ENCODE measurements at places on chromosomes 6 and 20.

GRCh38 chr6:154752022-154752421 lies 18.8 kb downstream of the SCAF8 start:
- DNase-seq: no peak

DNA sequence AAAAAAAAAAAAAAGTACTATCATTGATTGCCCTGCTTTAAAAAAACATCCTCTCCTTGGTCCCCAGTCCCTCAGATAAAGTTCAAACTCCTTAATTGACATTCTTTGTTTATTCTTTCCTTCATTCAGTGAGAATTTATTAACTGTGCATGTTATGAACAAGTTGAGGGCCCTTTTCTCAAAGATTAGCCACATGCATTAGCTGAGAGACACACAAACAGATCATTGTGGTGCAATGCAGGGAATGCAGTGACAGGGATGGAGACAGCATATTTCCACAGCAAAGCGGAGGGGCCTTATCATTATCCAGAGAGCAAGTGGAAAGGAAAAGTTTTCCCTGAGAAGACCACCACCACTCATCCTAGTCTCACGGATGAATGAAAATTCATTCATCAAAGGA lies 21.9 kb upstream of the IPCEF1 start:
- DNase-seq: no peak

- no peak for DNase-seq
These were observed 37.1 kb downstream of the PLEKHG1 start for GRCh38 chr6:150636808-150637207.

GRCh38 chr6:18148304-18149025 lies 6.4 kb downstream of the TPMT start:
- DNase-seq: no peak

DNA sequence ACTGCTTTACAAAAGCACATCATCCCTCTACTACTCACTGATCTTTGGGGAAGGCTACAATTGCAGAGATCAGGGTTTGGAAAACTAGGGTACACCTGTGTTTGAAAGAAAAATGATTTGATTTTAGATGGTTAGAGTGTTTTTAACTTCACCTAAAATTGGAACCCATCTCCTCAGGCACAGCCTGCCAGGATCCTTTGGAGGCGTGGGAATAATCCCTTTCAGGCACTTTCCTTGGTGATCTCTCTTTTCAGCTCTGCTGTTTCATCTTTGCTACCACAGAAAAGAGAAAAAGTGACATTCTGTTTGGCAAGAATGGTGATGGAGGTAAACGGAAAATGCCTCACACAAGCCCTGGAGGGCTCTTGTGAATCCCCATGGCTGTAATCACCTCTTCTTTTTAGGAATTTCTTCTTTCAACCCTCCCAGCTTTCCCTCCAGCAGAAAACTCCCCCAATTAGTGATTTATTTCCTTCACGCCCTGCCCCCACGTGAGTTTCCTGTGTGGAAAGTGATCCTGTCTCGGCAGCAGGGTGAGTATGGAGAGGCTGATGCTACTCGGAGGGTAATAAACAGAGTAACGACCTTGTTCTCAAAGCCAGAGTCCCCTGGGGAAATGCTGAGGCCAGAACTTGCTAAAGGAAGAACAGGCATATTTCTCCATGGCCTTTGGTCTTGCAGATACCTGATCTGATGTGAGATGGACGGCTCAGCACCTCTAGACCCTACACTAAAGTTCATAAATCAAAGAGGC lies 9.2 kb downstream of the KCNG1 start:
- no peak for DNase-seq

GRCh38 chr6:13667655-13668054 lies 44.0 kb downstream of the RANBP9 start:
- no peak for DNase-seq

GRCh38 chr20:16368645-16369292 lies 204.5 kb downstream of the KIF16B start:
- DNase-seq: no peak

- DNase-seq: no peak
These were observed 485.8 kb upstream of the SOX4 start for GRCh38 chr6:21107796-21108195.

DNA sequence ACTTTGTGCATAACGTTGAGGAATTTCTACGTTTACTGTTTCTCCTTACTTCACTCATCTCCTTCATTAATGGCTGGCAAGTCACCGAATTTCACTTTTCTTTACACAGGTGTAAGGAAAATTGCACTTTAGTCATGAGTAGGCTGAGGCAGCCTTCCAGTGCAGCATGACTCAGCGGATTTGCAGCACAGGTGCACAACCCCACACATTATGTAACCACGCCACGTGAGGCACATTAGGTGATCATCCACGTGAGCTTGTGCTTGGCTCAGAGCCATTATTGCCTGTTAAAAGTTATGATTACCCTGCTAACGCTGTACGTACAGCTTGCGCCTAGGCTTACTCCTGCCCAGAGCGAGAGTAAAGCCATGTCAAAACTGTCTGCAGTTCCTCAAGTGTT lies 158.8 kb downstream of the NKAIN2 start:
- DNase-seq: peak; percentile 66

DNA sequence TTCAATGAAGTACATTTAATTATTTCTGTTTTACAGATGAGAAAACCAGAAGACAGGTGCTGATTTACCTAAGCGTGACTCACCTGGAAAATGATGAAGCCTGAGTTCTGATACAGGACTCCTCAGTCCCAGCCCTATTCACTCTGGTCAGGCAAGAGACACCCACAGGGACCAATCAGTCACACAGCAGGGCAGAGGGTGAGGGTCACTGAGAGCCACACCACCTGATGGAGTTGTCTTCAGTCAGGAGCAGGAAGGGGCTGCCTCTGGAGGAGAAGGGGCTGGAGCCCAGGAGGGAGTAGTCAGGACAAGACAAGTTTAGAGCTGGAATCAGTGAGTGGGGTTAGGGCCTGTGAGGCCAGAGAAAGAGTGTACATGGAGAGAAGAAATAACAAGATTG lies 251.2 kb upstream of the MOCS1 start:
- DNase-seq: no peak

GRCh38 chr6:37540029-37540352 lies 40.3 kb upstream of the CCDC167 start:
- no peak for DNase-seq

DNA sequence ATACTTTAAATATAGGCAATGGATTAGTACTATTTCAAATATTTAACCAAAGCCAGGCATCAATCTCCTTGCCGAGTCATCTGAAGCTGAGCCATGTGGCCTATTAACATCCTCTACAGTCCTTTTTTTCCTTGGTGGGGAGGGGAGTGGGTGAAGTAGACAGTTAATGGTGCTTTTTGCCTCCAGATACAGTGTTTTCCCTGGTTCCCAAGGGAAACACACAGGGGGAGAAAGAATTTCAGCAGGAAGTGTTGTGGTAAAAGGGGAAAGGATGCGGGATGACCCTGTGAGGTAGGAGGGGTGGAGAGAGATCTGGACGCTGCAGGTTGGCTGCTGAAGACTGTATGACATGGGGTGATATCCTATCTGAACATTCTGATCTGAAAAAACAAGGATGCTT lies 9.6 kb downstream of the CLDN20 start:
- DNase-seq: no peak

GRCh38 chr6:111533087-111533784 lies 50.2 kb upstream of the REV3L start:
- no peak for DNase-seq

- DNase-seq: no peak
These were observed 403.0 kb upstream of the SPTLC3 start for GRCh38 chr20:12605751-12606150.

- no peak for DNase-seq
These were observed 62.6 kb downstream of the BTBD3 start for GRCh38 chr20:11980263-11980662.

GRCh38 chr20:49979030-49979832 lies 3.5 kb upstream of the SNAI1 start:
- DNase-seq: peak; percentile 63

DNA sequence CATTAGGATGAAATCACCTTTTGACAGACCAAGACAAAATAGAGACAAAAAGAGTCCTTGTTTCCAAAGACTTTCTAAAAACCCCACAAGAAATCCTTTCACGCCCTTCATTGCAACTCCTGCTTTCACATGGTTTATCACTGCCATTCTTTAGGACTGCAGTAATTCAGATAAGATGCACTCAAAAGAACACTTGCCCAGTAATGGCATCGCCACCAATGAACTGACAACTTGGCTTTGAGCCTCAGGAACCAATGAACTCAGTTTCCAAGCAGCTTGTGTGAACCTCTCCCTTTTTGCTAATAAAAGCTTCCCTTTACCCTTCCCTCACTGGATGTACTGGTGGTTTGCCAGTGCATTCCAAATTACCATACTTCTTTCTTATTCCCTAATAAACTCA lies 21.8 kb downstream of the OSTM1 start:
- no peak for DNase-seq

DNA sequence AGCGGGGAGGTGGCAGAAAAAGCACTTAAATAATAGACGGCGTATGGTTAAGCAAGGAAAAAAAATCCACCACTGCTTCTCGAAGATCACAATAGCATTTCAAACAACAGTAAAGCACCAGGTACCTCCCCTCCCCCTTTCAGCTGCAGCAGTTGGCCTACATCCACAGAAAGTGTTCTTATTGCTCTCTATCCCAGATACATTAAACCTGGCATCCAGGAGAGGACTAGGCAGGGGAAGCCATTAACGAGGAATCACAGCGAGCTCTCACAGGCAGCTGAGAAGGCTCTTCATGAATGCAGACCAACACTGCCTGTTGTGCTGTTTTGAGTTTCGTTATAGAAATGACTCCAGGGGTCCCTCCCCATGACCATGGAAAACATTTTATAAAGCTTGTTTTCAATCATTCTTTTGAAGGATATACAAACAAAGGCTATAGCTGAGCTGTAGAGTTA lies 11.8 kb downstream of the FYN start:
- DNase-seq: no peak

DNA sequence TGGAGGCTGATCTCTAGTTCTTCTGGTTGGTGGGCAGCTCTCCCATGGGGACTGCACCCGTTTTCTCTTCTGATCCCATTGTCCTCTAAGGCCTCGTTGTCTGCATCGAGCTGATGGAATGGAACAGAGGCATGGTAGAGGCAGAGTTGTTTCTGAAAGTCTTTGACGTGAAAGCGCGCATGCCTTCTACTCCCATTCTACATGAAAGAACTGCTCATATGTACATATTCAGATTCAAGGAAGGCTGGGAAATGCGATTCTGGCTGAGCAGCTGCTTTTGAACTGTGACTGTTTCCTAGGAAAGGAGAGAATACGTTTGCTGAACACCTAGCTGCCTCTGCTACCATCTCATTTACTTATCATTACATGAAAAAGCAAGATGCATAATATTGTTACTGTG lies 815.2 kb downstream of the QKI start:
- DNase-seq: no peak

DNA sequence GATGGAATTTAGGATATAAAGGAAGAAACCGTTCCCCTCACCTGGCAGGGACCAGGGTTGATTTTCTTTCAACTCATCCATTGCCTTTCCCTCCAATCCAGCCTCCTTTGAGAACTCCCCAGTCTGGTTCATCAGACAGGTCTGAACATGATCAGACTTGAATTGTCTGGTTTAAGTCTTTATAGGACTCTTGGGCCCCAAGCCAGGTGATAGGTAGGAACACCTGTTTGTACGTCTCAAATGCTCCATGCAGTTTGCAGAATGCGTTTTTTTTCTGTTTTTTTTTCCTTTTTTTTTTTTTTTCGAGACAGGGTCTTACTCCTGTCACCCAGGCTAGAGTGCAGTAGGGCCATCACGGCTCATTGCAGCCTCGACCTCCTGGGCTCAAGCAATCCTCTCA lies 4.1 kb upstream of the CEP250 start:
- DNase-seq: no peak

DNA sequence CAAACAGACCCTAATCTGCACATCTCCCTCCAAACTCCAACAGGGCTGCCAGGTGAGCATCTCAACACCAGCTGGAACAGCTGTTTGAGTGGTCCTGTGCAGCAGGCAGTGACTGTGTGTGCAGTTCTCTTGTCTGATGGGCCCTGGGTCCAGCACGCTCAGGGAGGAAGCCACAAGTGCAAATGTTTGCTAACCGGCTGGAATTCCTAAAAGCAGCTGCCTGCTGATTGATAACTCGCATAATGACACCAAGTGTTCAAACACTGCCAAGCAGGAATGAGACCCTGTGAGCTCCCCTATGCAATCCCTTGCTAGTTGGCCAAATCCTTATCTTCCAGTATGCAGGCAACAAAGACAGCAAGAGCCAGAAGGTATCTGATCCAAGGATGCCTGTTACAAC lies 650.6 kb downstream of the CBLN4 start:
- no peak for DNase-seq

DNA sequence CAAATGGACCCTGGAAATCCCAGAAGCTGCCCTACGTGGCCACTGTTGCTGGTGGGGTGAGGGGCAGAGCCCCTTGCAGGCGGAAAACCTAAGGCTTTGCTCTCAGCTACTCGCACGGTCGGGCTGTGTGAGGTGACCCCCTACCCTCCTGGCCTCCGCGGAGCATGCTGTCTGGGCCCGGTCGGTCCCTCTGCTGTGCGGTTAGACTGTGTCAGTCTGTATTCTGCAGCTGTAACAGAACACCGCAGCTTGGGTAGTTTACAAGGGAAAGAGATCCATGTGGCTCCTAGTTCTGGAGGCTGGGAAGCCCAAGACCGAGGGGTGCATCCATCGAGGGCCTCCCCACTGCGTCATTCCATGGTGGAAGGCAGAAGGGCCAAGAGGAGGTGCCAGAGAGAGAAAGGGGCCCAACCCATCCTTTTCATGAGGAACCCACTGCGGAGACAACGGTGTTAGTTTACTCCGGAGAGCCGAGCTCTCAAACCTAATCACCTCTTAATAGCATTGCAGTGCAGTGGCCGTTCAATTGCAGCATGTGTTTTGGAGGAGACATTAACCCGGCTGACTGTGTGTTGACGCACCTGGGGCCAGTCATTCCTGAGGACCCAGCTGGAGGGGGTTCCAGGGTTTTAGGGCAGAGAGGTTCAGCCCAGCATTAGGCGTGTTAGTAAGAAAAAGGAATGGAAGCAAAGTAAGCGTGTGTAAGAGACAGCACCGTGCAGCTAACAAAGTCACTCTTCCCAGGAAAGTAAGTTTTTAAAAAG lies 18.3 kb downstream of the COL9A3 start:
- DNase-seq: no peak

DNA sequence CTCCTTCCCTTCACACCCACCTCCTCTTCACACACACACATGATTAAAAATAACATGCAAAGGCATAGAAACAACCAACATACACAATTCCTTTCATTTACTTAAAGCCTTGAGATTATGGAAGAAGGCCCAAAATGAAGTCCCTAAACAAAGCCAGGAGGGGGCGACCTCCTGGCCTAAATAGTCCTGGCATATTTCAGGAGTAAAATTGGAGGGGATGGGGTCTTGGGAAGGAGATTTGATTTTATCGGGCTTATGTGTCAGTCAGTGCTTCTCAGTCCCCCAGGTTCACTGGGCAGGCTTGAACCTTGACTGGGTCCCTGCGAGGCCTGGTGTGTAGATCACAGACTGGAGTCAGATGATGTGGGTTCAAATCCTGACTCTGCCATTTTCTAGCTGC lies 266.4 kb downstream of the SAMD5 start:
- peak; percentile 36 for DNase-seq

DNA sequence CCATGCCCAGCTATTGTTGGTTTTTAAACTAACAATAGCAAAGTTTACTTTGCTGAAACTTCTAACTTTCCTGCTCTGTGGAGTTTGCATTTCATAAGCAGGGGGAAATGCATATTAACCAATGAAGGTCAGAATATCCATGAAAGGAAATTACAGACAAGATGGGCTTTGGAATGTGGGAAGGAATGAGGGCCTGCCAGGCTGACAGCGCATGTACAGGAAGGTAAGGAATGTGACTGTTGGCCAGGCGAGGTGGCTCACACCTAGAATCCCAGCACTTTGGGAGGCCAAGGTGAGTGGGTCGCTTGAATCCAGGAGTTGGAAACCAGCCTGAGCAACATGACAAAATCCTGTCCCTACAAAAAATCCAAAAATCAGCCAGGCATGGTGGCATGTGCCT lies 49.6 kb downstream of the CDK5RAP1 start:
- DNase-seq: no peak

Measured in NCI-H524 (cell line).